Hippocampal formation (tissue), 2 donors: ENCODE measurements at places on chromosomes 1 and 21.

DNA sequence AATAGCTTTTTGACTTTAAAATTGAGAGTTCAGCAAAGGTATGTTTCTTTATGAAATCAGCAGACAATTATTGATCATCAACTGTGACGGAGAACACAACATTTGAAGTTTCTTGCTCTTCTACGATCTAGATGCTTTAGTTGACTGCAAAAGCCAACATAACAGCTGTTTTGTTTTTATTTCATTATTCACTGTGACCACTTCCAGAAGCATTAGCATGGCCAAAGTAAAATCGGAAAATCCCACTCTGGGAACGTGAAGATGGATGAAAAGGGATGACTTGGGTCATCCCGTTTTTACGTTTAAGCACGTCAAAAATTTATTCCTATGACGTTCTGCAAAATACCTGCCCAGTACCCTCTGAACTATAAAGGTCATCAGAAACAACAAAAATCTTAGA lies 833.0 kb upstream of the ADAMTS5 start:
- DNase-seq: no peak

GRCh38 chr1:237141502-237141901 lies 99.5 kb downstream of the RYR2 start:
- DNase-seq: no peak

DNA sequence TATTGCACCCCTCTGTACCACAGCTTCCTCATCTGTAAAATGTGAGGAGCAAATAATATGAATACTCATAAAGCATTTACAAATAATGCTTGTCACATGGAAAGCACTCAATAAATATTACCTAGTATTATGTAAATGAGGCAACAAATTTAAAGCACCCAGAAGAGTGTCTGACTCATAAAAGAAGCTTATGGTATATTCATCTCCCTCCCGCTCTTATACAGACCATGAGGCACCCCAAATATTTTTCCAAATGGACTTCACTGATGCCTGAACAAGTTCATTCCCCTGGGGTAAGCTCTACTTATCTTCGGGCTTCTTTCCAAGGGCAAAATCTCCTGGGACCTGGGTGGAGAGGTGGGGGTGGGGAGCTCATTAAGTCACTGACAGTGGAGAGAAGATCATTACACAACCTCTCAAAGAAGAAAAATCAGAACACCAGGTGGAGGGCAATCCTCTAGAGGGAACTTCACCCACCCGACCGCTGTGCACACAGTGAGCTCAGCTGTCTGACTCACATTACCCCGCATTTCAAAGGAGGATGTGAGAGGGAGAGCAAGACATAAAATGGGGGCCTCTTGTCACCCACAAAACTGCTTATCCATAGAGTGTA lies 166.2 kb downstream of the ASTN1 start:
- DNase-seq: no peak

DNA sequence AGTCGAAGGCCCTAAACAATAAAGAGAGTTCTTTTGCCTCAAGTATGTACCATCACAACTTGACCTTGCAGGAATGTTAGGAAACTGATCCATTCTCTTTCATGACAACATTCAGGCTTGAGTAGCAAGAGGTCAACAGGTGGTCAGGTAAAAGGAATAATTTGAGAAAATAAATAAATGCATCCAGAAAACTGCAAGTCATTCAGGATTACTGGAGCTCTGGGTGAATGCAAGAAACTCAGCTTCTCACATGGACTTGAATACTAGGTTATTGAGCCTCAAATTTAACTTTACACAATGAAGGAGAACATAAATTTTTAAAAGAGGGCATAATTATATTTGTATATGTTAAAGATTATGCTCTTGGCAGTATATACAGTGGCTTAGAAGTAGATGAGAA lies 76.5 kb downstream of the TTLL7 start:
- DNase-seq: no peak

DNA sequence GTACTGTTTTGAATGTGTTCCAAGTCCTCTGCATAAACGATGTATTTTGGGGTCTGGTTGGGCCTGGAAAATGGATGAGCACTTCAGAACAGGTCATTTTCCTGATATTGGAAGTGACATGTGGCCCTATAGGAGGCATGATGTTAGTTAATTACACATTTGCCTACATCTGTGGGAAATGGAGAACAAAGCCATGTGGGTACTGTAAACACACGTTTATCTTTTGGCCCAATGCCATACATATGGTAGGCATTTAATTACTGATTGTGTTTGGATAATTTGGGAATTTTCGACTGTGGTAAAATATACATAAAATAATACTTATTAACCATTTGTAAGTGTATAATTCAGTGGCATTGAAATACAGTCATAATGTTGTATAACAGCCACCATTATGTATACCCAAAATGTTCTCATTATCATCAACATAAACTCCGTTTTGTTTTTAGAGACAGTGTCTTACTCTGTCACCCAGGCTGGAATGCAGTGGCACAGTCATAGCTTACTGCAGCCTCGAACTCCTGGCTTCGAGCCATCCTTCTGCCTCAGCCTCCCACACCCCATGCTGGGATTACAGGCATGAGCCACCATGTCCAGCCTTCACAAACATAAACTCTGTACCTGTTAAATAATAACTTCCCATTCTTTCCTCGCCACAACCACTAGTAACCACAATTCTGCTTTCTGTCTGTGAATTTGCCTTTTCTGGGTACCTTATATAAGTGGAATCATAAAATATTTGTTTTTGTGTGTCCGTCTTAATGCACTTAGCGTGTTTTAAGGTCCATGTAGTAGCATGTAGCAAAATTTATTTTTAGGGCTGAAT lies 11.9 kb upstream of the RNPEP start:
- DNase-seq: no peak

DNA sequence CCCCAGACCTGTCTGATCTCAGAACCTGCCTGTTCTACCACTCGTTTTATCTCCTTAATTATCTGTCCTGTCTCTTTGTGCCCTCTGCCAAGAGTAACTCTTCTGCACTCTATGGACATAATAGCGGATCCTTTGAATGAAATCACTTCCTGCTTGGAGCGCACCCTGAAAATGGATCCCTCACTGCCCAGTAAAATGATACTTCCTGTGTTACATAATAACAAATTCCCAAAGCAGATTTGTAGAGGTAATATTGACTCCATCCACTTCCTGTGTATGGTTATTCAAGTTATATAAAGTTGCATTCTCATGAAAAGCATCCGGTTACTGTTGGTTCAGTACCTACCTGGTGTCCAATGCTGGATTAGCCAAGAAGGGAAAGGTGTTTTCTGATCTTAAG lies 246.0 kb downstream of the TRABD2B start:
- no peak for DNase-seq

GRCh38 chr1:232306269-232306961 lies 323.5 kb downstream of the SIPA1L2 start:
- DNase-seq: no peak
